Kidney tubule cell (primary cell): ENCODE measurements at places on chromosomes 11 and 22.

- no peak for DNase-seq
Observed at GRCh38 chr22:20427945-20428417, 9.6 kb downstream of the SCARF2 start.

DNA sequence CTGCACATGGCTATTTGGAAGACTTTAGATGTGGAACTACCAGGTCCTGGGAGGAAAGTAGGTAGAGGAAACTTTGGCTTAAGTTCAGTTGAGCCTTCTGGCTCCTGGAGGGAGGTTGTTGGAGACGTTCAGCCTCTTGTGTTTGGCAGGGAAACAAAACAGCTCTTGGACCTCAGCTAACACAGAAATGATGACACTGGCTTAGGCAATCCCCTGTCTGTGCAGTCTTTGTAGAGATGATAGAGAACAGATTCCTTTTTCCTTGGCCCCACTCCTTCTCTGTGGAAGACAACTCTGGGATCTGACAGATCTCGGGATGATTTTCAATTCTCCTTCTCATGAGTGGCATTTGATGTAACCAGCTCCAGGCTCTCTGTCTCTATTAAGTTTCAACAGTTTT lies 428.5 kb downstream of the TMEM135 start:
- DNase-seq: no peak

GRCh38 chr11:103547691-103548090 lies 438.5 kb downstream of the DYNC2H1 start:
- DNase-seq: no peak

DNA sequence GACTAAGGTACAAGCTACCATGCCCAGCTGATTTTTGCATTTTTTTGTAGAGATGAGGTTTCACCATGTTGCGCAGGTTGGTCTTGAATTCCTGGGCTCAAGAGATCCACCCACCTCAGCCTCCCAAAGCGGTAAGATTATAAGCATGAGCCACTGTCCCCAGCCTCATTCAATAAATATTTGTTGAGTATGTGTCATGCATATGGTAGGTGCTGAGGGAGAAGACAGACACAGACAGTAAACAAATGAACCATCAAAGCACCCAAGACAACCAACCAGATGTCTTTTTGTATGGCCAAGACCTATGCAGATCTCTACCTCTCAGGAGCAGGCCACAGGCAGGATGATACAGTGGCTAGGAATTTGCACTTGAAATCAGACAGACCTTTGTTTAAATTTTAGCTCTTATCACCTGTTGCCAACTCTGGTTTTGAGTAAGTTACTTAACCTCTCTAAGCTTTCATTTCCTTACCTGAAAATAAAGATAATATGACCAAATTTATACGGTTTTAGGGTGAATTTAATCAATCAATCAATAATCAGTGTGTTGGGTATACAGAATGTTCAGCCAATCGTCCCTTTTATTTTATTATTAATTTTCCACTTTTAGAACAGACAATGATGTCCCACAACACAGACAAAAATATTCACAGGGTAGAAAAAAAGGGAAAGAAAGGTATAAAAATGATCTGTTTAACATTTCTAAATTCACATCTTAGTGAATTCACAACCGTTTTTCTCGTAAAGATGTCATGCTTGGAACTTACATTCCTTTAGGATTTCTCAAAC lies 128.2 kb downstream of the SGSM3 start:
- DNase-seq: peak; percentile 100

DNA sequence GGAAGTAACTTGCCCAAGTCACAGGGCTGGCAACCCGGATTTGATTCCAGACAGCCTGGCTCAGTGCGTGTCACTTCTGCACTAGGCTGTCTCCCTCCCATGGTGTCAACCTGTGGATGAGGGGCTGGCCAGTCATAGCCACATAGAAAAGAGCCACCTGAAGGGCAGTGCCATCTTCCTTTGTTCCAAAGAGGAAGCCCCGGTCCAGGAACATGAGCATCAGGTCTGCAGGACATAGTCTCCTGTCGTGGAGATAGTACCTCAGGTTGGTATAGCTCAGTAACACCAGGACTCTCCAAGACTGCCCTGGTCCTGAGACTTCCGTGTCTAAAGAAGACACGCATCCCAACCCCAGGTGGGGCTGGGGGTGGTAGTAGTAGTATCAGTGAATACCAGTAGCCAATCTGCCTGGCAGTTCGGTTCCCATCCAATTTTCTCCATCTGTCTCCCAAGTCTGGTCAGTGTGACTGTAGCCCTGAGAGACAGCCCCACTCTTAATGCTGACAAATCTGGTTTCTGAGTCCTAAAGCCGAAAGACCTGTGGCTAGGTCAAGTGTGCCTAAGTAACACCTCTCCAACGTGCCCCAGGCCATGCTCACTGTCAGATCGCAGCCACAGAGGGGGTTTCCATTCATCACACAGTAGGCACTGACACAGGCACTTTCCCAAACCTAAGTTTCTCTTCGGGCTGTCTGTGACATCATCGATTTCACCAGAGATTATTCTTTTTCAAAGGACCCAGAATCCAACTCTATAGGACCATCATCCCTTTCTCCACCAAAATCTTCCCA lies 33.1 kb downstream of the C11orf58 start:
- no peak for DNase-seq

GRCh38 chr11:61699737-61700160 lies 19.6 kb downstream of the DAGLA start:
- no peak for DNase-seq

GRCh38 chr22:32132783-32133182 lies 26.3 kb downstream of the C22orf42 start:
- no peak for DNase-seq

DNA sequence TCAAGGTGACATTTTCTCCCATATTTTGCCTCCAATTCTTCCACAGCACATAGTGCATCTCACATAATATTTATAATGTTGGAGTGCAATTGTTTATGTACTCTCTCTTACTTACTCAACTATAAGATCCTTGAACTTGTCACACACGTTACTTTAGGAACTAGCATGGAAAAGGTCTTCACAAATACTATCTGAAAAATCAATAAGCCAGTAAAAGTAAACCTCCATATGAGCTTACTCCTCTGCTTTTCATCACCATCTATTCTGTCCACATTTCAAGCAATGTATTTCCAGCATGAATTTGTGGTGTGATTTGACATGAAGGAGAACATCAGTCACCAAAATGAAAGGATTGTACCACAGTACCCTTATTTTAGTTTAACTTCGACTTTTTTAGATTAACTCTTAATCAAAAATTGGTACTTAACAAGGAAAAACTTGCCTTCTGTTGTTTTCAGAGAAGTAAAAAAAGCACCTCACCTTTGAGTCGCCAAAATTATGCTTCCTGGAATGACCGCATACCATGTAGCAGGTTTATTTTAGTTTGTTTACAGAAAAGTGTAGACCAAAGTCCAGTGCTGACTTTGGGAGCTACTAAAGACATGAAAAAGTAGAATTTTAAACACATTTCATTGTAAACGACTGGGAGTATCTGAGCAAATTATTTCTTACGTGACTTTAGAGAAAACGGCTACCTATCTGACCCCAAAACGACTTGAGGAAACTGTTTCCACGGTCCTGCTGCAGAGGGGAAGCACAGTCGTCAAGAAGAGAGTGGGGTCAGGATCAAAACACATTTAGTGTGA lies at the start of gene SLC22A9:
Gene SLC22A9 (plus strand): TSS at position 621 of the 806 bp plus-strand sequence. CDS start 272 bp downstream, outside the sequence.
- DNase-seq: no peak

- no peak for DNase-seq
Observed at GRCh38 chr11:63840356-63841060, 1.6 kb downstream of the MARK2 start.

- DNase-seq: peak; percentile 95
Observed at GRCh38 chr22:29387921-29388758, at the start of gene AP1B1. TSS of gene AP1B1 (minus strand) at chr22:29388570. CDS start at chr22:29367243, 21,327 bp downstream.

DNA sequence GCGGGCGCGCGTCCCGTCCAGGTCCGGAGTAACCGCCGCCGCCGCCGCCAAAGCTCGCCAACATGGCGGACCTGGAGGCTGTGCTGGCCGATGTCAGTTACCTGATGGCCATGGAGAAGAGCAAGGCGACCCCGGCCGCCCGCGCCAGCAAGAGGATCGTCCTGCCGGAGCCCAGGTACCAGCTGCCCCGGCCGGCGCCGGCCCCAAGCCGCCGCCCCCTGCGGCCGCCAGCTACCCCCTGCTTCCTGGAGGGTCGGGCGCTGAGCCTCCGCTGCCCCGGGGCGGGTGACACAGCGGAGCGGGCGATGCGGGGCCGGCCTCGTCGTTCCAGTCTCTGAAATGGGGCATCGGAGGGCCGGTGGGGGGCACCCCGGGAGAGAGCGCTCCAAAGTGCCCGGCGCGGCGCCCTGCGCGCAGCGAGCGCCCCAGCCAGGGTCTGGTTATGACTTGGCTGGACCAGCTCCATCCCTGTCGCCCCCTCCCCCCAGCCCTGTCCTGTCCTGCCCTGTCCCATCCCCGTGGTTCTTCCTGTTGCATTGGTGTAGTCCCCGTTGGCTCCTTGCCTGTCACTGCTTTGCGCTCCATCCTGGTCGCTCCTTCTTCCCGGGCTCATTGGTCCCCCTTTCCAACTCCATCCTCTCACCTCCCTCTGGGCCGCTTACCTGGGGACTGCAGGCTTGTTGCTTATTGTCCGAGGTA lies 653 bp downstream of the GRK3 start:
- DNase-seq: peak; percentile 32

GRCh38 chr11:45563810-45564209 lies 101.6 kb downstream of the CHST1 start:
- DNase-seq: no peak

- no peak for DNase-seq
Observed at GRCh38 chr11:117829369-117829725, 4.8 kb upstream of the FXYD2 start.

- no peak for DNase-seq
Observed at GRCh38 chr22:44057401-44057987, 33.4 kb downstream of the PARVB start.

DNA sequence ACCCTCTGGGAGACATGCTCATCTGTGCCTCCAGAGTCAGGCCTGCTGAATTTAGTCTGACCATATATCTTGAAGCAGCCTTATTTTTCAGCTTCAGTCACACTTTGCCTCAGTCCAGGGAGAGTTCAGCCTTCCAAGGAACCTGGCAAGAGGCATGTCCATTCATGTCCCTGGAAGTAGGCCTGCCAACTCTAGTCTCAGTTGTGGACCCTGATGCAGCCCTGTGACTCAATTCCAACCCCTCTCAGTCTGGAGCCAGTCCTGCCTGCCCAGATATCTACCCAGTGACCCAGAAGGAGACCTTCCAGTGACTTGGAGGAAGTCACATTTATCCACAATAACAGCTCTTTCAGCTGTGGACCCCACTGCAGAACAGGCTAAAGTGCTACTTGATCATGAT lies 566.6 kb downstream of the TMEM135 start:
- no peak for DNase-seq

GRCh38 chr22:22228421-22228820 lies 16.2 kb upstream of the VPREB1 start:
- no peak for DNase-seq

- DNase-seq: no peak
Observed at GRCh38 chr11:132349811-132350733, 979.7 kb downstream of the NTM start.

DNA sequence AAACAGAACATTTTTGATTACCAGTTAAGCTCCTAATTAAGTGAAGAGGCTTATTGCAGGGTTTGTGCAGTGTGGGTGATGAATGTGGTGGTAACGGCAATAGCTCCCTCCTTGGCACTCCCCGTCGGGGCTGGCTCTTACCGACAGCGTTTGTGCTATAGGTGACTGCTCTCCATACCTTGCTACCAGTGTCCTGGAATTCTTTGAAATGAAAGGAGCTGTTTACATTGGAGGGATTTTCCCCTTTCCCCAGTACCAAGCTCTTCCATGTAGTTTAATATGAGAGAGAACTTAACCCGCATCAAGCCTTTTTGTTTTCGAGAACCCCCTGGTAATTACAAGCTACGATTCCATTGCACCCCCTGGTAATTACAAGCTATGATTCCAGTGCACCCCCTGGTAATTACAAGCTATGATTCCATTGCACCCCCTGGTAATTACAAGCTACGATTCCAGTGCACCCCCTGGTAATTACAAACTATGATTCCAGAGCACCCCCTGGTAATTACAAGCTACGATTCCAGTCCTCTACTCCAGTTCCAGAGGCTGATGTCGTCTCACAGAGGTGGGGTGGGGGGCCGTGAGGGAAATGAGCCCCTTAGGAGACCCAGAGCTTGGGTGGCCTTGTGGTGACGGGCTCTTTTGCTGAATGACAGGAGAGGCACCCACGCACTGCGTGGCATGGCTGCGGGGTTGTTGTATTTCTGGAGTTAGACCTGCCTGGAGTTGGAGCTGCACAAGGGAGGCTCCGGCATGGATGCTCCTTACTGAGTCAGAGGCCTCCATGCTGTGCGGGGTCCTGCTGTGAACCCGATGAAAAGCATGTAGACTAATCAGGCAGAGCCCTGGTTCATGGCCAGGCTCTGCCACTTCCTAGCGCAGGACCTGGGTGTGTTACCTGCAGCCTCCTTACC lies 205.3 kb downstream of the TBC1D22A start:
- no peak for DNase-seq

- DNase-seq: no peak
Observed at GRCh38 chr11:95101935-95102334, 12.3 kb downstream of the ENDOD1 start.

- no peak for DNase-seq
Observed at GRCh38 chr11:73452726-73453125, 76.5 kb downstream of the RELT start.

- DNase-seq: peak; percentile 78
Observed at GRCh38 chr11:130522284-130522961, 74.0 kb downstream of the ADAMTS15 start.

GRCh38 chr22:17339095-17339693 lies 30.1 kb upstream of the CECR2 start:
- no peak for DNase-seq

DNA sequence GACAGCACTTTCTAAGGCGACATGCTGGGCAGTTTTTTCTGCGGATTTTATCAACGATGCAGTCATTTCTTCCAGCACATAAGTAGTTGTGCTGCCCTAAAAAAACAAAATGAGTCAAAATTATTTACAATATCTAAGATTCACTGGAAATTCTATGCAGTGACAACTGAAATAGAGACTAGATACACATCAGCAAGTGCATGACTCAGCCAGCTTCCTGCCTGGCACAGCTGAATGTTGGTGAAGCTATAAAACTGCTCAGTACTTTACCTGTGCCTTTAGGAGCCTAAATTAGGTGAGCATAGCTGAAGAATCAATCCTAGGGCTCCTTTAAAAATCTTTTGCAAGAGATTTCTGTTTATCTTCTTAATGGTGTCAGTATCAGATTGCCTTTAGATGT lies 37.8 kb downstream of the PGR start:
- DNase-seq: peak; percentile 9

DNA sequence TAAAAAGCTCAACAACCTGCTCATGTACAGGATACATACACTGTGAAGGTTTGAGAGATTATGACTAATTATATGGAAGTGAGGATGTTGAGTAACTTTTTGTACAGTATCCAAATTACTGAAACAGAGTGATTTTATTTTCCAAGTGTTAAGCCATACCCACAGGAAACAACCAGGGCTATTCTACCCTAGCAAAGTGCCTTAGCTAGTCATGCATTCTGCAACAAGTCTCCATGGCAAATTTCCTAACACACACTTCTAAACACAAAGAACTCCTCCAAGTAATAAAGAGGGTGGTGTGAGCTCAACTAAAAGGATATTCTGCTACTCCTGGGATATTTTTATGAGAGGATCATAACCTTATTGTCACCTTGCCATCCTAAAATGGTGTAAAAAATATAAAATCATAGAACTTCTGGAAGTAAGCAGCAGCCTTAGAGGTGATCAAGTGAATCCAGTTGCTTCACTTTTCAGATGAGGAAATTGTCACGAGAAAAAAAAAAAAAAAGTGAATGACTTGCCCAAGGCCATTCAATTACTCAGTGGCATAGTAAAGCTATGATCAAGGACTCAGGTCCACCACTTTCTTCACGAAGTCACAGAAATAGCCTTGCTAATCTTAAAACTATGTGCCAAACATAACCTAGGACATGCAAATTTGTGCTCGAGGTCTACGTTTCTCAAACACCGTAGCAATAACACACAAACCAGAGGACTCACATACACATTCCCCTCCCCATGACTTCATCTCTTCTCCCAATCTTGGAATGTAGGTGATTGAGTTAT lies 4.2 kb downstream of the LGR4 start:
- DNase-seq: peak; percentile 98
